HS-5 (cell line): ENCODE measurements at places on chromosomes 11 and 22.

DNA sequence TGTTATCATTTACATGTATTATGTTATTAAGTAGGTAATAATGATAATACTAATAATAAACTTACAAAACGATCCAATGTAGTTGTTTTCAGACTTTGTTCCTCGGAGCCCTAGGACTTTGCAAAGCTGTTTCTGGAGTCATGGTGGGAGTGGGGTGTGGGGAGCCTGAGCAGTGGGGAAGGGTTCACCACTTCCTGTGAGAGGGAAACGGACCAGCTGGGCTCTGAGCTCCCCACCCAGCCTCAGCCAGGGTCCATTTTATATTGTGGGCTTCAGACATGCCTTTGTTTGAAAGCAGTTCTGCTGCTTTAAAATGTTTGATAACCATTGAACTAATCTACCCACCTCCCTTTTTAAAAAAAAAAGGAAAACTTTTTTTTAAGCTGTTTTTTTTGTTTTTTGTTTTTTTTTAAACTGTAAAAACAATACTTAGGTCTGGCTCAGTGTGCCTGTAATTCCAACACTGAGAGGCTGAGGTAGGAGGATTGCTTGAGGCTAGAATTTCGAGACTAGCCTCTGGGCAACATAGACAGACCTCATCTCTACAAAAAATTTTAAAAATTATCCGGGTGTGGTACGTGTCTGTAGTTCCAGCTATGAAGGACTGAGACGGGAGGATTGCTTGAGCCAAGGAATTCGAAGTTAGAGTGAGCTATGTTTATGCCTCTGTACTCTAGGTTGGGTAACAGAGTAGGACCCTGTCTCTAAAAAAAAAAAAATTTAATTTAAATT lies 7.0 kb downstream of the SERPING1 start:
- no peak for DNase-seq

DNA sequence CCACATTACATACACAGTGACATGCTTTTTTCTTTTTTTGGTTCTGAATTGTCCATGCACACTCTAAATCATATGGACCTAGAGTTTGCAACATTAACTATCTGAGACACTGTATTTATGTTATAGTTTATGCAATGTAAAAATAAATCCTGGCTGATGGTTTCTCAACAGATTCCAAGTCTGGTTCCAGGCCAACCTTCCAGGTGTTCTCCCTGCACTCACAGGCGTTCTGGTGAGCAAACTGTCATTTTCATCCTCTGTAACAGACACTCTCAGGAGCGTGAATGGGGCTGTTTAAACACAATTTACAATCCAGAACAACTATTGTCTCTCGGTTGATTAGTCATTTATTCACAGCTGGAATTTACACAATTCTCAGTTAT lies 36.5 kb upstream of the ANKK1 start:
- DNase-seq: no peak

DNA sequence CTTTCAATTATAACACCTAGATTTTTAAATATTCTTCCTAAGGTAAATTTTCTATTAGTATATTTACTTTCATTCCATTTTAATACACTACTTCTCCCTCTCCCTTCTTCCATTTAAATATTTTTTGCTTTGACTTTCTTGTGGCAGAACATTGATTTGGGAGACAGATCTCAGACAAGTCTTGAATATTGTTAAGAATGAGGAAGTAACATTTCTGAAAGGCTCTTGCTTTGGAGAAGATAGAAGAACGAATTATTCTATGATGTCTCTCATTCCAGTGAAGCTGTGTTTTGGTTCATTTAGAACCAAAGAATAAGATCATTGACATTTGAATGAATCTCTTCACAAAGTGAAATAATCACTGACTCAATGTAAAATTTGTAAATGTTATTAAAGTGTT lies 2.4 kb downstream of the IPO7 start:
- DNase-seq: no peak

GRCh38 chr11:44753961-44754645 lies 27.3 kb downstream of the TSPAN18 start:
- DNase-seq: no peak

DNA sequence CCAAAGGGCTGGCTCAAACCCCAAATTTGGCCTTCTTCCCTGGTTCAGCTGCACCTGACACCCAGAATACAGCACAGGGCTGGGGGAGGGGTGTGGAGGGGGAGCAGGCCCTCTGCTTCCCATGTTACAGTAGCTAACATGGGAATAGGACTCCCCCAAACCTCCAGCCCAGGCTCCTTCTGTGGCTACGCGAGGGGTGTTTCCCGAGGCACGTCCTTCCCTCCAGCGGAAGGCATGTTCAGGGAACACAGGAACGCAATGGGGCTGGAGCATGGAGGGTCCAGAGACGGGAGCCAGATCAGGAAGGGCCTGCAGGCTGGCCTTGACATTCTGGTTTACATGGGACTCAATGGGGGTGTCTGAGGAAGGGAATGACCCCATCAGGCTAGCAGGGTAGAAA lies 11.8 kb upstream of the IGLL1 start:
- no peak for DNase-seq

DNA sequence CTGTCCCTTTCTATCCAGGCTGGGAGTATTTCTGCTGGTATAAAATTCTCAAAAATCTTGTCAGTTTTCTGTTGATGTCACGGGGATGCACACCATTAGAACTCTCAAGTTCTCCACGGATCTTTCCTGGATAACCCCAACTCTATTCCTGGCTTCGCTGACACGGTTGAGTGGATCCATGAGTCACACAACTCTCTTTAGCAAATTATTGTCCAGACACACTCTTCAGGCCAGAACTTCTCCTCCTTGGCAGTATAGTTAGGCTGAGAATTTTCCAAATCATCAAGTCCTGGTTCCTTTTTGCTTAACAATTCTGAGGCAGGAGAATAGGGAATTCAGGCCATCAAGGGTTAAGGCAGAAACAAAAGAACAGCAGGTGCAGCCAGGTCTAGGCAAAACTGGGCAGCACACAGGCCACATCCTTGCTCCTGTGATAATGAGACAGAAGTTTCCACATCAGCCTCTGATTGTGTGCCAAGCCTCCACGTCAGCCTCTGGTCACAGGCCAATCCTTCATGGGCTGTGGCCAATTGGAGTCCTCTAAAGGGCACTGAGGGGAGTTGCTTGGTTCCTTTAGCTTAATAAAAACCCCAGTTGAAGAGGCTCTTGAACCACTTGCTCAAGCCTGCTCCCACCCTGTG lies 5.7 kb upstream of the ACAT1 start:
- peak; percentile 24 for DNase-seq

DNA sequence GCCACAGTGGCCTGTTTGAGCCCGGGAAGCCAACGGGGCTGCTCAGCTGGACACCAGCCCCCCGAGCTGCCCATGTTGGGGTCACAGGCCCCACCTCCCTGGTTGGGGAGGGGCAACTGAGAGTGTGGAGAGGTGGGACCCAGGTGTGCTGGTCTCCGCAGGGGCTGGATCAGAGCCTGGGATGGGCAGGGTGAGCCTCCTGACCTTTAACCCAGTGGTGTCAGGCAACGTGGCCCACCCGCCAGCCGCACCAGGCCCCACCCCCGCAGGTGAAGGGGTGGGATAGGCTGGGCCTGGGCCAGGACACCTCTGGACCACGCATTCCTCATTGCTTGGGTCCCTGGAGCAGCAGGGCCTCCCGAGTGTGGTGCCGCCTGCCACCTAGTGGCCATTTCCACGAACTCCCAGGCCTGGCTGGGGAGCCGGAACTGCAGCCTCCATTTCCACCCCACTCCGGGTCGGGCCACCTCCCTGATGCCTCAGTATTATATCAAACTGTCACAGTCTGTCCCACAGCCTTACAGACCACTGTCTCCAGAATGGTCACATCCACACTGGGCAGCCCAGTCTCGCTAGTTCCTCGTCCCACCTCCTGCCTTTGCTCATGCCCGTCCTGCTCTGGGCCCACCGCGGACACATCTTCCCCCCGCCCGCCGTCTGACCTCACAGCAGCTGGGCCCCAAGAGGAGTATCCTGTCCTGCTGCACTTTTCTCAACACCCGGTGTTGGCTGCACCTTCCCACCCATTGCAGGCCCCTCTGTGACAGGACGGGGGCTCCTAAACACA lies 13.3 kb upstream of the PPP6R3 start:
- DNase-seq: no peak

- DNase-seq: no peak
These were observed 359.6 kb upstream of the CTSC start for GRCh38 chr11:88697139-88697538.

GRCh38 chr11:132052904-132053303 lies 682.5 kb downstream of the NTM start:
- DNase-seq: no peak

- DNase-seq: peak; percentile 67
These were observed at the start of gene CAVIN3 for GRCh38 chr11:6320411-6321155. Gene CAVIN3 (minus strand): TSS chr11:6320501. CDS start chr11:6320476, 25 bp downstream.

- no peak for DNase-seq
These were observed 328.8 kb downstream of the TBC1D22A start for GRCh38 chr22:47091246-47091651.

DNA sequence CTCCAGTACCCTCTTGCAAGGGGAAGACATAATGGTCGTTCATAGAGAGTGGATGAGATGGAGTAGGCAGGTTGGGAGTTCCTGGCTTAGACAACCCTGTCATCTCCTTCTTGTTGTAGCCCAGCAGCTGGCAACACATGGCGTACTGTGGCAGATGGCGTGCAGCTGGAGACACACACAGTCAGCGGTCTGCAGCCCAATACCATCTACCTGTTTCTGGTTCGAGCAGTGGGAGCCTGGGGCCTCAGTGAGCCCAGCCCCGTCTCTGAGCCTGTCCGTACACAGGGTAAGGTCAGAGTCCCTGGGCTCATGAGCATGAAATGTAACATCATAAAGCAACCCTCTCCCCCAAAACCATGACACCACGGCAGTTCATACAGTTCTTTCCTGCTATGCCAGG lies 8.7 kb downstream of the ROBO3 start:
- DNase-seq: no peak

DNA sequence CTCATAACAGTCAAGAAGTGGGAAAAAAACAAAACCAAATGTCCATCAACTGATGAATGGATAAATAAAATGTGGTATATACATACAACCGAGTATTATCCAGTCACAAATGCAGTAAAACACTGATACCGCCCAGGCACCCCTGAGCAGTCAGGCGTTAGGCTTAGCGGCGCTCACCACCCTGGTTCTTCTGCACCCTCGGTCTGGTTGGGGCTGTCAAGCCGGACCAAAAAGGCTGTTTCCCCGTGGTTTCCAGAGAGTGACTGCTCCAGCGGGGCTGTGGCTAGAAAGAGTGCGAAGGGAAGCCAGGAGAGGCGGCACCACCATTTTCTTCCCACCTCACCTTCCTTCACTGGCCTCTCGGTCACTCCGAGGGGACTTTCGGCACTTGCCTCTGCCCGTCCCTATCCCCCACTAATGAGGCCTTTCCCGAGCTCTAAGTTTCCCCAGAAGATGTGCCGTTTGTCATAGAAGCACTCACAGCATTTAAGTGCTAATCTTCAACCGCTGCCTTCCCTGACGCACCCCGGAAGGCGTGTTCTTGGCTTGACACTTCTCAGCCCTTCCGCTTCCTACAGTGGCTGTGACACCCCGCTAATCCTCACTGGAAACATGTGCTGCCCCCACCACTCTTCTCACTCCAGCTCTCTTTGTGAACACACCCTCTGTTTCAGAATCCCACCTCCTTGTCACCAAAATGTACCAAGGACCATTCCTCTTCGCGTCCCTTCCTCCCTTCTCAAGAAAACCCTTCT lies 42.4 kb downstream of the FCHSD2 start:
- no peak for DNase-seq

GRCh38 chr22:32823024-32823730 lies 21.7 kb downstream of the TIMP3 start:
- no peak for DNase-seq

GRCh38 chr11:11818529-11819121 lies 23.1 kb upstream of the USP47 start:
- DNase-seq: no peak
